ENCODE measurements at places on chromosomes 6 and 20. TPM values are rescaled to one million over a fixed set of nuclear protein-coding genes. Genes with fewer than 3 reads are reported as not detected.

C20orf204 gene
- polyA plus RNA-seq, result 0.63 TPM

DEFB125 gene
- not detected for polyA plus RNA-seq

PROKR2 gene
- polyA plus RNA-seq, result not detected

BMP5 gene
- 1.2 TPM for polyA plus RNA-seq

OTOR gene
- polyA plus RNA-seq, result not detected

SULF2 gene
- polyA plus RNA-seq, result 26.8 TPM

SLC16A10 gene
- 2.0 TPM for polyA plus RNA-seq

CYP24A1 gene
- 5.9 TPM for polyA plus RNA-seq

DAAM2 gene
- polyA plus RNA-seq, result 26.8 TPM

CNBD2 gene
- polyA plus RNA-seq, result 13.6 TPM

PRL gene
- 0.17 TPM for polyA plus RNA-seq

MATN4 gene
- 0.14 TPM for polyA plus RNA-seq
